ENCODE measurements at places on chromosomes 11 and 22. TPM values are rescaled to one million over a fixed set of nuclear protein-coding genes. Genes with fewer than 3 reads are reported as not detected.

DNA sequence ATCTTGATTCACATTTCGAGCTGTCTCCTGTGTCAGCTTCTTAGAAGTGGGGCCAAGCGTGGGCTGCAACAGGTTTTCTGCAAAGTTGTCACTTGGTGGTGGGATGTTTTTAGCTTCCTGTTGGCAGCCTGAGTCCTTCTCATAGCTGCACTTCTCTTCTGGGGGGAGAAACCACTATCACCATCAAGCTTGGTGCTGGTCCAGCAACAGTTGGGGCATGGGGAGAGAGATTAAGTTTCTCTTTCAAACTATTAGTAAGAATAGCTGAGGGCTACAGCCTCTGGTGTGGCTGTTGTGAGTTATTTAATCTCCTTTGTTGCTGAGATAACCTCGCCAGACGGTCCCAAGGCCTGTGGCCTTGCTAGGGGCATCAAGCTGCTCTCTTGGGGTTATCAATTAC lies 123.3 kb upstream of the CRYBB3 start:
- no peaks in the 10 kb centered on the region for H3K36me3 ChIP-seq
- no peaks in the 10 kb centered on the region for H3K27me3 ChIP-seq
- no peak overlapping the region for H3K4me3 ChIP-seq

- peaks cover 2% of the 10 kb centered on the region for H3K27me3 ChIP-seq
- no peaks in the 10 kb centered on the region for H3K36me3 ChIP-seq
- no peak overlapping the region for H3K4me3 ChIP-seq
- H3K4me1 ChIP-seq, result no peaks in the 10 kb centered on the region
These were observed 167.6 kb upstream of the MTMR2 start for GRCh38 chr11:96091476-96091875.

- peaks cover 2% of the 10 kb centered on the region for H3K4me1 ChIP-seq
- H3K27me3 ChIP-seq, result no peaks in the 10 kb centered on the region
- H3K4me3 ChIP-seq, result no peak overlapping the region
- no peaks in the 10 kb centered on the region for H3K36me3 ChIP-seq
- DNase-seq, result no peak
These were observed 43.5 kb downstream of the GNB1L start for GRCh38 chr22:19811211-19811621.

DNA sequence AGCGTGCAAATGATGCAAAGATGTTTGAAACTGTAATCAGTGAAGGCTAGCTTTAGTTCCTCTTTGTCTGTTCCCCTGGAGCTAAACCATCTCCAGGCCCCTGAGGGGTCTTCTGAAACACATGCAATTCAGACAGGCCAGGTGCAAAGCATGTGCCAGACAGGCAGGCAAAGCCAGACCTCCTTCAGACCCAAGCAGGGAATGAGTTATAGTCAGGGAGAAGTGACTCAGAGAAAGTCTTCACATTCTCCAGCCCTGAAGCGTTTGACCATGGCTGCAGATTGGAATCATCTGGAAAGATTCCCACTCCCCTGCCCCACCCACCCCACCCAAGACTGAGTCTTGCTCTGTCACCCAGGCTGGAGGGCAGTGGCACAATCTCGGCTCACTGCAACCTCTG lies 187.0 kb upstream of the ISX start:
- no peaks in the 10 kb centered on the region for H3K36me3 ChIP-seq
- no peak overlapping the region for H3K4me3 ChIP-seq
- H3K27ac ChIP-seq, result no peak overlapping the region
- H3K4me1 ChIP-seq, result no peaks in the 10 kb centered on the region
- H3K27me3 ChIP-seq, result peaks cover 2% of the 10 kb centered on the region
- no peak for DNase-seq

DNA sequence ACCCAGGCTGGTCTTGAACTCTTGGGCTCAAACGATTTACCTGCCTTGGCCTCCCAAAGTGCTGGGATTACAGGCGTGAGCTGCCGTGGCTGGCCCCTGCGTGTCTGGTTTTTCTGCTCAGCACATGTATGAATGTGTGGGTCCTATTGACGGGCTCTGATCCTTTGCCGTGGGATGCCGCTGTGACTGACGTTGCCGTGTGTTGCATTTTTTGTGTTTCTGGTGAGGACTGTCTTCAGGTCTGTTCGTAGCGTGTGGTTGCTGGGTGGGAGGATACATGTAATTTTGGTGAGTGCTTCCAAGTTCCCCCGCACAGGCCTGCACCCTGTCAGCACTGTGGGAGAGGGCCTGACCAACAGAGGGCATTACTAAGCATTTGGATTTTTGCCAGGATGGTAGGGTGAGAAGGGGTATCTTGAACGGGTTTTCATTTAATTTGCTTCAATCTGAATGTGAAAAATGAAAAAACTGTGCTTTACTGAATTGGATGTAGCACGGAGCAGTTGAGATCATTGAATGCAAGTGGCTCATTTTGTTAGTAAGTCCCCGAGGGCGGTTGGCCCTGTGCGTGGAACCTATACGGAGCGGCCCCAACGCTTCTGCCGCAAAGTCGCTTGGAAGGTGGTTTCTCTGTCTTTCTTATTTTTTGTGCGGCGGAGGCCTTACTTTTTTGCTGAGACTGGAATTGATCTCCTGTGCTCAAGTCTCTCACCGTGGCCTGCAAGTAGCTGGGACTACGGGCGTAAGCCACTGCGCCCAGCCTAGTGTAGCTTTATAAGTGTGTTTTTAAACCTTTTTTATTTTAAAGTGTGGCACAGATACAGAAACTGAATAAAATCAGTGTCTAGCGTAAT lies 8.2 kb downstream of the ZBED4 start:
- H3K27me3 ChIP-seq, result no peaks in the 10 kb centered on the region
- H3K4me1 ChIP-seq, result no peaks in the 10 kb centered on the region
- DNase-seq, result no peak
- no peak overlapping the region for H3K4me3 ChIP-seq

DNA sequence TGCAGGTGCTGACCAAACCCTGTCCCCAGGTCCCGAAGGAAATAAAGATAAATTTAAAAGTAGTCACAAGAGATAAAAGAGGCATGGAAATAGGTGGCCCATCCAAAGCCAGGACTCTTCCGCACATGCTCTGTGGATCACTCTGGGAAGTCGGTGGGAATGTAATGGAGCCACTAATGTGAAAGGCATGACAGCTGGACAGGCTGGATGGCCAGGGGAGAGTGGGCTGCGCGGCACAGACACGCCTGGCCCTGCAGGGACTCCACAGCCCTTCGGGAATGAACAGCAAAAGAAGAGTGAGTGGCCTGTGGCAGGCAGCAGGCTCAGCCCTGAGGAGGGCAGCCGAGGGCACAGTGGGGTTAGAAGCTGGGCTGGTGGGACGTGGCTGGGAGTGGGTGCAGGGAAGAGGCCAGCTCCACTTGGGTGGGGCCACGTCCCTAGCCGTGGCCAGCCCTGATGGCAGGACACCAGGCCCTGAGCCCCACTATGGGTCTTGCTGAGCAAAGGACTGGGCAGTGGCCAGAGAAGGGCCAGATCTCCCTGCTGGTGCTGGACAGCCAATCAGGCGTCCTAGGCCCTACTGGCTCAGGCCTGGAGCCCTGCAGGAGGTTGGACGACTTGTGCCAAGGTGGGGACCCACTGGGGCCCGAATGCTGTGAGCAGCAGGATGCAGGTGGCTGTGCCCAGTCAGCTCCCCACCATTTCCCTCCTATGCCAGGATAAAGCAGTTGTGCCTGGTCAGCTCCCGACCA lies 31.3 kb upstream of the GNB1L start:
- DNase-seq, result no peak
- no peak overlapping the region for H3K27ac ChIP-seq
- H3K36me3 ChIP-seq, result peaks cover 12% of the 10 kb centered on the region
- no peak overlapping the region for H3K4me3 ChIP-seq

- peaks cover 8% of the 10 kb centered on the region for H3K4me1 ChIP-seq
- no peaks in the 10 kb centered on the region for H3K36me3 ChIP-seq
- H3K4me3 ChIP-seq, result no peak overlapping the region
- H3K27me3 ChIP-seq, result no peaks in the 10 kb centered on the region
- no peak for DNase-seq
- no peak overlapping the region for H3K27ac ChIP-seq
These were observed 120.9 kb upstream of the LDLRAD3 start for GRCh38 chr11:35822815-35823495.

DNA sequence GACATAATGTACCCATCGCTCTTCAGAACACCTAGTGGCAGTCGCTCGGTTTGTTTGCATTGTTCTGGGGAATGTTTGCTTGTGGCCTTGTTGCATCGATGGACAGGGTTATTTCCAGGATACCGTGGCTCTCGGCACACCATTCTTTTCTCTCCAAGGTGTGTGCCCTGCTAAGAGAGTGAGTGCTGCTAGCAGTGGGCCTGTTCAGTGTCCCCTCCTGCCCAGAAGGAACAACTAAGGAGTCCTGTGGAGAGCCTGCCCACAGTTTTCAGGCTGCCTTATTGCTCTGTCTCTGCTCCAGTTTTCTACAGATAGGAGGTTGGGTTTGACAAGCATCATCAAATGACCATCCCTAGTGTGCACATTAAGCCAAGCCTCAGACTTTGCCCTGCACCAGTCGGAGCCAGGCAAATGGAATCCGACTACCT lies 1.4 kb downstream of the CRY2 start:
- H3K27ac ChIP-seq, result peak overlapping the region; percentile 87
- DNase-seq, result no peak
- H3K36me3 ChIP-seq, result peaks cover 4% of the 10 kb centered on the region
- peaks cover 20% of the 10 kb centered on the region for H3K4me1 ChIP-seq

GRCh38 chr11:70733327-70734325 lies 335.3 kb downstream of the CTTN start:
- no peak overlapping the region for H3K27ac ChIP-seq
- H3K36me3 ChIP-seq, result no peaks in the 10 kb centered on the region
- no peak for DNase-seq
- H3K27me3 ChIP-seq, result no peaks in the 10 kb centered on the region

GRCh38 chr11:106011481-106011880 lies 10.6 kb downstream of the MSANTD4 start:
- no peak overlapping the region for H3K4me3 ChIP-seq
- H3K27me3 ChIP-seq, result no peaks in the 10 kb centered on the region
- DNase-seq, result no peak
- H3K36me3 ChIP-seq, result peaks cover 20% of the 10 kb centered on the region
- H3K4me1 ChIP-seq, result no peaks in the 10 kb centered on the region
- H3K27ac ChIP-seq, result no peak overlapping the region

DNA sequence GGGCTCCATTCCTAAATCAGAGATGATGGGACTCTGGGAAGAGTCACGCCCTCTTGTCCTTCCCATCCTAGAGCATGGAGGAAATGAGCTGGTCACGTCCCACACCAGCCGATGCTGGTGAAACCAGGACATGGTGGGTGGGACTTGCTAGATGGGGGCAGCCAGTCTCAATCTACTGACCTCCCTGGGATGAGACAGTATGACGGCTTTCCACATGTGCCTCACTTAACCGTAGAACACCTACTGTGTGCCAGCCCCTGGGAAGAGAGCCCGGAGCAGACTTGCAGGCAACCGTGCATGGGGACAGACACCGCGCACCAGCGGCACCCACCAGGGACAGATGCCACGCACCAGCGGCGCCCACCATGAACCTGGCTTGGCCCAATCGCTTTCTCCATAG lies 3.8 kb downstream of the OSBPL5 start:
- peak overlapping the region; percentile 61 for H3K27ac ChIP-seq
- H3K4me3 ChIP-seq, result no peak overlapping the region
- H3K27me3 ChIP-seq, result no peaks in the 10 kb centered on the region
- no peak for DNase-seq
- peaks cover 13% of the 10 kb centered on the region for H3K4me1 ChIP-seq

The PTPRCAP gene
- 6.2 TPM for polyA plus RNA-seq

The HORMAD2 gene
- 0.44 TPM for polyA plus RNA-seq

The OVCH2 gene
- not detected for polyA plus RNA-seq

The APOL4 gene
- 2.2 TPM for polyA plus RNA-seq

The AMPD3 gene
- polyA plus RNA-seq, result 0.40 TPM

The KDM4E gene
- polyA plus RNA-seq, result not detected
